ENCODE measurements at places on chromosomes 16 and 17.

DNA sequence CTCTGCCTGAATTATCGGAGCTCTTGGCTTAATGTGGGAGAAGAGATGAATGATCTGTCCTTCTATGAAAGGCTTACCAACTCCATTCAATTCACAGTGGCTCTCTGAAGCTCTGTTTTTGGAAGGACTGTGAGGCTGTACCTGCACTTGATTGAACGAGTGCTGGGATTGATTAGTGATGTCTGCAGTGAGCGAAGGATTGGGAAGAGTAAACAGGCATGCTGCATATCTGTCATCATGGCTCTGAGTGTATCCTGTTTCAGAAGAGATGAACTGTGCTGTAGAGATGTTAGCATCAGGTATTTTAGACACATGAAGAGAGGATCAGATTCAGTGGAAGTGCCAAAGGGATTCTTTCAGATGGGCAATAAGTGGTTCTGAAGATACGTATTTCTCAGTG lies 564.0 kb downstream of the MAF start:
- no peak for DNase-seq

DNA sequence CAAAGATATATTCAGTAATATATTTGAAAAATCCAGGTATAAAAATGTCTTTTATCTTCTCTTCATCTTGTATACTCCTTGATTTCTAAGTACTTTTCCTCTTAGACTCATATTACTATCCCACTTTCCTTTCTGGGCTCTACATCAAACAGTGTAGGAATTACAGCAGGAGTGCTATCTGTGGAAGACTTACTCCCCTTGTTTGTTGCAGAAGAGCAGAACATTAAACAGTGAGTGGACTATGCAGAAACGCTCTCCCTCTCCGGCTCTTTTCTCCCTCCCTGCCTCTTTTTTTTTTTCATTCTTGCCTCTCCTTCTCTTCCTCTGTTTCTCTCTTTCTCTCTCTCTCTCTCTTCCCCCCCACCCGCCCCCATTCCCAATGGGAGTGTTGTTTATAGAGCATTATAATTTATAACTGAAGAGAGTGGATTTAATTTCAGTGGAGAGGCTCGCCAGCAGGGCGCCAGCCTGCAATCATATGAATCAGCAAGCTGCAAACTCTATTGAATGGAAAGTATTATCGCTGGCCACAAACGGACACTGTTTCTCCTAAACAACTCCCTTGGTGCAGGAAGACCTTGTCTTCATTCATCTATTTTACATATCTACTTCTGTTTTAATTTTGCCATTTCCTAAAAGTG lies 242.3 kb upstream of the TBX2 start:
- peak; percentile 90 for DNase-seq

DNA sequence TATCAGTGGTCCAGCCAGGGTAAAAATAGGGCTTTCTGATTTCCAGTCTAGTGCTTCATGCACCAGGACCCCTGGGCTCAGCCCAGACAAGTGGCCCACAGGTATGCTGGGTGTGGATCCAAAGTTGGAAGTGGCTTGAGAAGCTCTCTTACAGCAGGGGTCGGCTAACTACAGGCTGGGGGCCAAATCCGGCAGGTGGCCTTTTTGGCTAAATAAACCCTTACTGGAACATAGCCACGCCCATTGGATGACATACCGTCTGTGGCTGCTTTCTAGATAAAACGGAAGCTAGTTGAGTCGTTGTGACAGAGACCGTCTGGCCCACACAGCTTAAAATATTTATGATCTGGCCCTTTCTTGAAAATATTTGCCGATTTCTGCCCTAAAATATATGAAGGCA lies 119.0 kb upstream of the CDC42EP4 start:
- no peak for DNase-seq

GRCh38 chr17:2262135-2262587 lies 41.4 kb downstream of the SMG6 start:
- DNase-seq = no peak

DNA sequence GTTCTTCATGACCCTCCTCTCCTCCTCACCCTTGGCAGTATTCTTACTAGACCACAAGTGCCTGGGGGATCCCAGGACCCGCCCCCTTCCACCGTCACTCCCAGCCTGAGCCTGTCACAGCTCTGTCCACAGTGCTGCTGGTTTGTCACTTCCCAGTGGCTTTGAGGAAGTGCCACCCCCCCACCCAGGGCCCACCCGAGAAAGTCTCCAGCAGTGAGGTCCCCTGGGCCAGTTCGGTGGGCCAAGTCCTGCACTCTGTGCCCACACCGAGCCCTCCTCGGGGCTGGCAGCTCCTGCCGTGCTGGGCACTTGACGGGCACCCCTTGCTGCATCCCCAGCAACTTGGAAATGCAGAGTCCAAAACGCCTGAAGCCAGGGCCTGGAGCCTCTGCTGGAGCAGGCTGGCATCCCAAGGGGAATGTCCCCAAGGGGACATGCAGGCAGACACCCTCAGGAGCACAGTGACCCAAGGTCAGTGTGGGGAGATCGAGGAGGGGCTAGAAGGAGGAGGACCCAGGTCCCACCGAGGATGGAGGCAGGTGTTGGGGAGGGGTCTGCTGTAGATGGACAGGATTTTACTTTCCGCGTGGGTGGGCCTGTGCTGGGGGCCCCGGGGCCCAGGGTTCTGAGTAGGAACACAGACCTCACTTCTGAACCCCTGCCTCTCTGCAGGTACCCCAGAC lies 15.5 kb downstream of the MMP15 start:
- no peak for DNase-seq

- DNase-seq = no peak
Observed at GRCh38 chr17:40124279-40125141, 2.7 kb downstream of the MSL1 start.

DNA sequence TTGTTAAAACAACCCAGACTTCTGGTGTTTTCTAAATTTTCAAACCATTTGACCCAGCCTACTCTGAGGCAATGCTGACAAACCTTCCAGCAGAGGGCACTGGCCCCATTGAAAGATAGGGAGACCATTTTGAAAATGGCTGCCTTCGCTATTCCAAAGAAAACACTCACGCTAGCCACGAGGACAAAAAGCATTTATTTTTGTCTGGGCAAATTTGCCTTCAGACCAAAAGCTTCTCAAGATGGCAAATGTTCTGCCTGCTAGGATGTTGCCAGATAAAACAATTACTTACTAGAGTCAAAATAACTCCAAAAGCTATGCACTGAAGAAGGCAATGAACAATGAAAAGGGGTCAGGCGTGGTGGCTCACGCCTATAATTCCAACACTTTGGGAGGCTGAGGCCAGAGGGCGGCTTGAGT lies 296.7 kb upstream of the IRX5 start:
- DNase-seq = peak; percentile 51

- no peak for DNase-seq
Observed at GRCh38 chr16:55709801-55710200, 54.0 kb downstream of the SLC6A2 start.

DNA sequence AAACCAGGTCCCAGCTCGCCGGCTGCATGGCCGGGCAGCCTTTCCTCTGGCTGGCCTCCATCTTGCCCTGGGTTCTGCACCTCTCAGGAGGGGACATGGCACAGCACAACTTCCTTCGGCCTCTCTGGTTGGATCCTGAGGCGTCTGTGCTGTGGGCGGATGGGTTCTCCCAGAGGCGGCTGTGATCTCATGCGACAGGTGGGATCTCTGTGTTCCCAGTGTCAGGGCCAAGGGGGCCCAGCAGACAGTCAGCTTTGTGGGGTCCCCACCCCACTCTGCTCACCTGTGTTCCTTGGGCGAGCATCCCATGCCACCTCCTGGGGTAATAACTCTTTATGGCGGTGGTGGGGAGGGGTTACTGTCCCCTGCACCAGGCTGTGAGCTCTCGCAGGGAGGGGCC lies 35.8 kb downstream of the FA2H start:
- DNase-seq = no peak
